Activated T-helper 1 cell treated with anti-CD3 and anti-CD28 coated beads, Interleukin-12 subunit alpha, Interleukin-12 subunit beta, Interleukin-2, Interleukin-4 antibody, amounts not matched to agents 30 ng/mL and 10 ng/mL and 1 ng/mL, durations not matched to agents 14 hours and 24 hours and 36 hours (primary cell): ENCODE measurements at places on chromosomes 2 and 18. TPM values are rescaled to one million over a fixed set of nuclear protein-coding genes. Genes with fewer than 3 reads are reported as not detected.

GRCh38 chr2:175366815-175367214 is 185.3 kb upstream of the ATP5MC3 start:
- DNase-seq, result no peak

Gene CD8B
- total RNA-seq, result 0.86 and 1.5 TPM in 2 replicates

DNA sequence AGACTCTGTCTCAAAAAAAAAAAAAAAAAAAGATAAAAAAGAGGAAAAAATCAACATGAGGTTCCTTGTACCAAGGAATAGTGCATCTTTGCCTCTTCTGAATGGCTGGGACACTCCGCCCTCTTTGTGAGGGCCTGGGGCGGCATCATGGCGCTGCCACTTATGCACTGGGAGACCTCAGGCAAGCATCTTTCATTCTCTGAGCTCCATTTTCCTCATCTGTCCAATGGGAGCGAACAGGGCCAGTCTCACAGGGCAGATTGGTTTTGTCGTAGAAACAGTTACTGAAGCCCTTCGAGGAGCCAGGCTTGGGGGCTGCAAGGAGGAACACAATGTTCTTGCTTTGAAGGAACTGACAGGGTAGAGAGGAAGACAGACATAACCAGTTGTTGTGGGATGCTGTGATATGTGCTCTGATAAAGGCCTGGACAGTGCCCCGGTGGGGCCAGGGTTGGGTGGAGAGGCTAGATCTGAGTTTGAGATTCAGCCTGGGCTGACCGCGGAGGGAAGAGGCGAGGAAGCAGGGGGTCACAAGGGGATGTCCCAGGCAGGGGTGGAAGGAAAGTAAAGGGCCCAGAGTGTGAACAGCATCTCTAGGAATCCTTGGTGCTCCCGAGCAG is 14.1 kb downstream of the ZFP36L2 start:
- DNase-seq, result no peak

DNA sequence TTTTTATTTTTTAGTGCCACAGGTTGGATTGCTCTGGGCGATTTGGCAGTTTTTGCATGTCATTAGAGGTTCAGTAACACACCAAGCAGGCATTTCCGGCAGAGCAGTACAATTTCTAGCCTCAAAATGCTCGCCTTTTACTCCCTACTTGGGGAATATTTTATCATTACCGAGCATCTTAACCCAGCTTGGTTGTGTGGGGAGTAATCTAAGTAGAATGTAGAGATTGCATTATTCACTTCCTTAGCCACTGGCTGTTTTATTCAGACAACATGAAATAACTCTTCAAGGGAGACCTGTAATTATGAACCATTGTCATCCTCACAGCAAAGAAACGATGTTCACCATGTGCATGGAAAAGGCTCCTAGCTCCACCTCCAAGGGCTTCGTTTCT is 13.1 kb downstream of the GRP start:
- no peak for DNase-seq

- no peak for DNase-seq
Observed at GRCh38 chr18:78422336-78422735, 557.3 kb upstream of the SALL3 start.

Gene FAM237A
- not detected in 2 replicates for total RNA-seq

Gene MPV17
- total RNA-seq, result 85.9 and 89.9 TPM in 2 replicates

- DNase-seq, result no peak
Observed at GRCh38 chr2:158197940-158198339, 96.3 kb downstream of the UPP2 start.

DNA sequence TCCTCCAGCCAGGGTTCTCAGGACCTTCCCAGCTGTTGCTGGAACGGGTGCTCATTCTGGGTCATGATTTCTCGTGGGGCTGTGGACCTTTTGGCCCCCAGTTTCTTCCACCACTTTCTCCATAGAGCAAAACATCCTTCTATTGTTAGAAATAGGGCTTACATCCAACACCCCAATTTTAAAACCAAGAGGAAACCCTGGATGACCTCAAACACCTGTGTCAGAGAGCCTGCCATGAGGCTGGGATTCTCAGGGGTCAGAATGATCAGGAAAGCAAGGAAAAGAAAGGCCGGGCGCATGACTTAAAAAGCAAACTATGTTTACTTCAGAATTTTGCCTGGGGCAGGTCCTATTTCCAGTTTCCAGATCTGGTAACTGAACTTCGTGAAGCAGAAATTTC is 307.9 kb upstream of the MEIS1 start:
- DNase-seq, result no peak

DNA sequence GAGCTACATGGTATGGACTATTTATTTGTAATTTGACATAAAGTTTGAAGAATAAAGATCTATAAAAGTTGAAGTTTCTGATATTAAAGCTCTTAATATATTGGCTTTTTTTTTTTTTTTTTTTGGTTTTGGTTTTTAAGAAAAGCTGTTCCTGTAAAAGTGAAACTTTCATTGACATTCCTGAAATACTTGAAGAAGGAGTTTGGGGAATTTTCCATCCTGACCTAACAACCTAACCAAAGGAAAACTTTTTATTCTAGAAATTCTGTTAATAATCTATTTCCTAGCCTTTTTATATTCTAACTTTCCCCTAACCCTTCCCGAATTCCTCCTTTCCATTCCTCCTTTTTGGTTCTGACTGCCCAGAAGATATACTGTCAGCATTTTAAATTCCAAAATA is 83.7 kb downstream of the ACSL3 start:
- DNase-seq, result no peak

Gene ADGRF3
- total RNA-seq, result 2.3 and 2.9 TPM in 2 replicates

Gene EML6
- total RNA-seq, result 0.37 and 0.44 TPM in 2 replicates
